ENCODE measurements at places on chromosomes 2 and 18.

- DNase-seq, result no peak
Measured at GRCh38 chr2:43460611-43461365, 135.1 kb downstream of the THADA start.

DNA sequence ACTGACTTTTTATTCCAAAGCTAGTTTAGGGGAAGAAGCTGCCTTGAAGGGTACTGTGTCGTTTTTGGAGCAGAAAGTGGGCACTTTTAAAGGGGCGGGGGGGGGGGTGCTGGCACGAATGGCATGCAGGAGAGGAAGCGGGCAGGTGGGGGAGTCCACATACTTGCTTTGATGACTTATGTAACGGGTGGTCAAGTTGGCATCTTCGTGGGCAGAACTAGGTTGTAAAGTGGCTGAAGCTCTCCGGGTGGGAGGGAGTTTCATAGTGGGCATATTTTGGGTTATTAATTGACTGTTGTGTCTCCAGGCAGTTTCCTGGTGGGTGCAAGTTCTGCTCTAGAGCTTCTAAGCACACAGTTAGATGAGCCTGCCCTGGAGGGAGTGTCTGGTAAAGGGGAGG lies 19.9 kb downstream of the PCARE start:
- DNase-seq, result no peak

DNA sequence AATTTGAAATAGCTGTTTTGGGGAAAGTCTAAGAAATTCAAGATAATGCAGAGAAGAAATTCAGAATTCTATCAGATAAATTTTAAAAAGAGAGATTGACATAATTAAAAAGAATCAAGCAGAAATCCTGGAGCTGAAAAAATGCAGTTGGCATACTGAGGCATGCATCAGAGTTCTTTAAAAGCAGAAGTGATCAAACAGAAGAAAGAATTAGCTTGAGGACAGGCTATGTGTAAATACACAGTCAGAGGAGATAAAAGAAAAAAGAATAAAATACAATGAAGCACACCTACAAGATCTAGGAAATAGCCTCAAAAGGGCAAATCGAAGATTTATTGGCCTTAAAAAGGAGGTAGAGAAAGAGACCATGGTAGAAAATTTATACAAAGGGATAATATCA lies 57.1 kb downstream of the CYTIP start:
- no peak for DNase-seq

GRCh38 chr2:120402067-120402433 lies 56.1 kb downstream of the INHBB start:
- DNase-seq, result no peak

- no peak for DNase-seq
Measured at GRCh38 chr2:230714136-230714480, 1.5 kb downstream of the CAB39 start.

DNA sequence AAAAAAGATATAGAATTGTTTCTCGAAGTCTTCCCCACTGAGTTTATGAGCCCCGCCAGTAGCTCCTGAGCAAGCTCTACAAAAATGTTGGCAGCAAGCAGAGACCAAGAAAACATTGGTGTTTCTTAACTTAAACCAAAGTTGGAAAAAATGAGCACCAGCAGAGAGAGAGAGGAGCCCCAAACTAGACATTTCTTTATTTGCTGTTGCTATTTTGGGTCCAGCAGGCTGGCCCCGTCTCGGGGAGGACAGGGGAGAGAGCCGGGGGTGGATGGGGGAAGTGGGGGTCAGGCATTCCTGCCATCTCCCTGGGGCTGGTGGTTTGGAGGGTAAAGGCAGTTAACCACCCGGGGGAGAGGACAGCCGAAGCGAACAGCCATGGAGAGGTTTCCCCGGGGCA lies 113.0 kb downstream of the DYSF start:
- DNase-seq, result no peak

GRCh38 chr2:41782306-41783158 lies 265.3 kb upstream of the PKDCC start:
- DNase-seq, result no peak

GRCh38 chr2:235005023-235005422 lies 53.2 kb downstream of the SH3BP4 start:
- DNase-seq, result no peak

- no peak for DNase-seq
Measured at GRCh38 chr2:172704072-172704936, 31.3 kb upstream of the RAPGEF4 start.

GRCh38 chr2:42193722-42194187 lies 24.6 kb downstream of the EML4 start:
- DNase-seq, result no peak

- no peak for DNase-seq
Measured at GRCh38 chr18:39749154-39749553, 2183.6 kb upstream of the CELF4 start.

GRCh38 chr18:47912794-47913585 lies 17.5 kb downstream of the SMAD2 start:
- no peak for DNase-seq

- no peak for DNase-seq
Measured at GRCh38 chr2:62631160-62632085, 74.1 kb upstream of the EHBP1 start.

DNA sequence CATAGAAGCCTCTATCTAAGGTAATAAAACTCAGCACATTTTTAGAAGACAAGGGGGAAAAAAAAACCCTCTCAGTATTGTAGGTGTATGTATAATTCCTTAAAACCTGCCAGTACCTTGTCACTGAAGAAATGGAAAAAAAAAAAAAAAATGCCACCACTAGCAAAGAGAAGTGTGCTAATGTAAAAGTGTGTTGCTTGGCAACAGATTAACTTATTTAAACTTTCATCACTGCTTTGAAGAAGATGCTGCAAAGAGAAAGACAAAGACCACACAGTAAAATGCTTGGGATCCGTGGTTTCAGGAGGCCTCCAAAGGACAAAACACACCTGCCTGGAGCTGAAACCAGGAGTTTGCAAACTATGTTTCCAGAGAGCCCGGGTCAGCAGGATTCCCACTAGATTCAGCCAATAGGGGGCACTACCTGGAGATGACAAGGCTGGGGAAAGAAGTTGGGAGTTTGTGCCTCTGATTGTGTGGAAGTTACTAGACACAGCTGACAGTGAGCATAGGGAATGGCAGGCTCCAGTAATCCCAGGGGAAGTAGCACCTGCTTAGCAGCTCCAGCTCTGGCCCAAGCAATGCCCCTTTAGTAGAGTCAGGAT lies 169.1 kb upstream of the TRIB2 start:
- no peak for DNase-seq

- DNase-seq, result no peak
Measured at GRCh38 chr2:241321886-241322285, 6.2 kb downstream of the SEPTIN2 start.

DNA sequence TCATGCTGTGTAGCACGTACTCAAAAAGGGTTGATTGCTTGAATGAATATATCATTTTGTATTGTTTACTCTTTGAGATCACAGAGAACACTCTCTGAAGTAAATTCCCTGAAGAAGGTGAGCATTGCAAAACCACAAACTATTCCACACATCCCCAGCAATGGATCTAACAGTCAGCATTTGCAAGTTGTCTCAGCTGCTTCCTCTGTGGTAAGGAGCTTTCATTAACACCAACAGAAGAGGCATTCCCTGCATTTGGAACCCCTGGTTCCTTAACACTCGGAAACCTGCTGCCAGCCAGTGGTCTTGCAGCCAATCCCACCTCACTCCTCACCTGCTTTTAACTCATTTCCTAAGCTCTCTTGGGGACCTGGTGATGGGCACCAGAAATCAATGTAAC lies 108.4 kb downstream of the IRS1 start:
- DNase-seq, result no peak

DNA sequence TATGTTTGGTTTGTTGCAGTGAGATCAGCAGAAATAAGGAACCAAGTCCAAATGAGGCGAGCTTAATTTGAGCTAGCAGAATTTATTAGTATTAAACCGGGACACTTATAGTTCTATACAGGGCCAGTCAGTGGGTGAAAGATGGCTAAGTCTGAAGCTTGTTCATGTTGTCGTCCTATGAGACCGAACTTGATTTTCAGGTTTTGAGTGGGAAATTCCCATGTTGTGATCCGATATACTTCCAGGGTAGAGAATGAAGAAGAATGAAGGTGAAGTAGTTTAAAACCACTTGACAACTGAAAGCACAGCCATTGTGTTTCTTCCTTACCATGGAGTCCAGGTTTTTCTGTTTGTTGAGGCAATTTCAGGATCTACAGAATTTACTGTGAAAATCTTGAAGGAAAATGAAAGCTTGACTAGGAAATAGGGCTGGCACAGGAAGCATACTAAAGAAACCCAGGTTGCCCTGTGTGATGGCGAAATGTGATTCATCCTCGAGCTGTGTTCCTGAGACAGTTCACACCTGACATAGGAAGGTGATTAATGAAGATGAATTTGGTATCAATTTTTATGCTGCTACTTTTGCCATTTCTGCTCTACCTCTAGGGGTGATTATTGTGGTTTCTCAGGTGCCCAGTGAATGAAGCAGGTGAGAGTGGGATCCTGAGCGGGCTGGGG lies 37.6 kb upstream of the MGAT5 start:
- no peak for DNase-seq

GRCh38 chr2:62458671-62459081 lies 47.3 kb downstream of the TMEM17 start:
- no peak for DNase-seq

- no peak for DNase-seq
Measured at GRCh38 chr18:11005528-11005927, 143.8 kb downstream of the PIEZO2 start.

DNA sequence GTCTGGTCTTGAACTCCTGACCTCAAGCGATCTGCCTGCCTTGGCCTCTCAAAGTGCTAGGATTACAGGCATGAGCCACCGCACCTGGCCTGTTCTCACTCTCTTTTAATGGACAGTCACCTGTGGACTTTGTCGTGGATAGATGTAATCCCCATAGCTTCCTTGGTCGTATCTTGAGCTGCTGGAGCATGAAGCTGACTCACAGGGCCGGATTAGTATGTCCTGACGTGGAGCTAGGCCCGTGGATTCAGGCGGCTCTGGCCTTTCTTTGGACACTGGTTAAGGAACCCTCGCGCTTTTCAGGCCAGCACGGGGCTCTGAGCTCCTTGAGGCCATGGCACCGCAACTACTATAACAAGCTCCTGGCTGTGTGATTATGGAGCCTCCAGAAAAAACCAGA lies 27.5 kb upstream of the GBX2 start:
- no peak for DNase-seq

DNA sequence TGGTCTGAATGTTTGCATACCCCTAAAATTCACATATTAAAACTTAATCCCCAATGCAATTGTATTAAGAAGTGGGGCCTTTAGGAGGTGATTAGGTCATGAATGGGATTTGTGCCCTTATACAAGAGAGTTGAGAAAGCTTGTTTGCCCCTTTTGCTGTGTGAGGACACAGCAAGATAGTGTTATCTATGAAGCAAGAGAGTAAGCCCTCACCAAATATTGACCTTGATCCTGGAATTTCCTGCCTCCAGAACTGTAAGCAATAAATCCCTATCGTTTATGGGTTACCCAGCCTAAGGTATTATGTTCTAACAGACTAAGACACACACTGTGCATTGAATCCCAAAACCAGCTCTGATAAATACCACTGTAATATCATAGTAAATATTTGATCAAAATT lies 32.2 kb downstream of the NR4A2 start:
- no peak for DNase-seq

DNA sequence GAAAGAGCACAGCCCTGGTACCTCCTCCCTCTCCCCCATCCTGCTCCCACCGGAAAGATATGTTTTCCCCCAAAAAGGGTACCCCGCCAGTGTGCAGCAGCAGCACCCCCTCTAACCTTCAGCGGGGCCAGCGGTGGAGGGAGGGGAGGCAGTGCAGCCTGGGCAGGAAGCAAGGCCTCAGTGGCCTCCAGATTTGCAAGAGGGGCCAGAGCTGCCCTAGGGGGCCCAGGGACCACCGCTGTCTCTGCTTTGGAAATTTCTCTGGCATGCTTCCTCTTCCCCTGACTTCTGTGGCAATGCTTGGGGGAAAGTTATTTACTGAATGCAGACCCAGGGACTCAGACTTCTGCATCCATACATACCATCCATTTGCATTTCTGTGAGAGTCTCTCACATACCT lies 111.5 kb downstream of the KLHL29 start:
- no peak for DNase-seq

- no peak for DNase-seq
Measured at GRCh38 chr2:141496810-141497209, 634.0 kb downstream of the LRP1B start.
